Right hindlimb (tissue), 1 donor: ENCODE measurements at places on chromosomes 2 and 18.

- DNase-seq, result no peak
Observed at GRCh38 chr2:18722101-18722500, 132.7 kb upstream of the NT5C1B start.

DNA sequence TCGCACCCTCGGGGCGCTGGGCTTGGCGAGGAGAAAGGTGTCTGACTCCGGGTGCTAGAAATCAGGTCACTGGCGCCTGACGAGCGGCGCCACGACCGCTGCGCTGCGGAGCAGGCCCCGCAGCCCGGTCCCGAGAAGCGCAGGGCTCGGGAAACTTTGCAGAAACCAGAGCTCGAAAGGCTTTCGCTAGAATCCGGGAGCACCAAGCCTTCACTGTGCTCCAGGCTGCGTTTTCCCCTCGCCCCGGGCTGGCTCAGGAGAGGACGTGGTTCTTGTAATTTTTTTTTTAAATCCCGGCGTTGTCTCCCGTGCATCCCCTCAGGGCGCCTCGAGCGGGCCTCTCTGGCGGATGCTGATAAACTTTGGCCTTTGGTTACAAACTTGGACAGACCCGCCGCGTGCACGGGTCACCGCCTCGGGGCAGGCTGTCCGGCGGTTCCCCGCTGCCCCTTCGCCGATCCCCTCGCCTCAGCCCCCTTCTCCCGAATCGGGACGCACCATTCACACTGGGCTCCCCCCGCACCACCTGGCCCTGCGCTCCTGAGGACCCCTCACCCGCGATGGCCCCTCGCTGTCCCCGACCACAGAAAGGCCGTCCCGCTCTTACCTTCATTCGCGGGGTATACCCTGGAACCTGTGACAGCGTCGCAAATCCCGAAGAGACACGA, 419 bp downstream of the EPHA4 start:
- DNase-seq, result peak; percentile 61

GRCh38 chr18:40108596-40108995, 1846.4 kb upstream of the PIK3C3 start:
- no peak for DNase-seq

DNA sequence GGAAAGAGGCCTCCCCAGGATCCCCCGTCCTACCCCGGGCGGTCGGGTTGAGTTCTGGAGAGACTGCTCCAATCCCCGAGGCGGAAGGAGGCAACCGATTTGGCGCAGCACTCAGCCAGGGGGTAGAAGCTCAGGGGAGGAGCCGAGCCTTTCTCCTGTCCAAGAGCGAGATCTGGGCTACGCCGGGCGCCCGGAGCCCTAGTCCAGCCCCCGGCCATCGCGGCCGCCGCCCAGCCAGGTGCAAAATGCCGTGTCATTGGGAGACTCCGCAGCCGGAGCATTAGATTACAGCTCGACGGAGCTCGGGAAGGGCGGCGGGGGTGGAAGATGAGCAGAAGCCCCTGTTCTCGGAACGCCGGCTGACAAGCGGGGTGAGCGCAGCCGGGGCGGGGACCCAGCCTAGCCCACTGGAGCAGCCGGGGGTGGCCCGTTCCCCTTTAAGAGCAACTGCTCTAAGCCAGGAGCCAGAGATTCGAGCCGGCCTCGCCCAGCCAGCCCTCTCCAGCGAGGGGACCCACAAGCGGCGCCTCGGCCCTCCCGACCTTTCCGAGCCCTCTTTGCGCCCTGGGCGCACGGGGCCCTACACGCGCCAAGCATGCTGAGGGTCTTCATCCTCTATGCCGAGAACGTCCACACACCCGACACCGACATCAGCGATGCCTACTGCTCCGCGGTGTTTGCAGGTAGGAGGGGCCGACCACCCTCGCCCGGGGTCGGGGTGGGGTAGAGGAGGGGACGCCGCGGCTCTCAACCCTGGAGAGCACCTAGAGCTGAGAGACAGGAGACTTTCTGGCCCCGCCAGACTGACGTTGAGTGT, at the start of gene DYSF:
TSS of gene DYSF (plus strand) at position 158 of the 817 bp plus-strand sequence.
- peak; percentile 74 for DNase-seq

- no peak for DNase-seq
Observed at GRCh38 chr2:84687498-84688149, 171.3 kb downstream of the DNAH6 start.
